ENCODE measurements at places on chromosomes 3 and 15.

GRCh38 chr3:3085782-3086181, 24.4 kb downstream of the IL5RA start:
- DNase-seq = no peak

DNA sequence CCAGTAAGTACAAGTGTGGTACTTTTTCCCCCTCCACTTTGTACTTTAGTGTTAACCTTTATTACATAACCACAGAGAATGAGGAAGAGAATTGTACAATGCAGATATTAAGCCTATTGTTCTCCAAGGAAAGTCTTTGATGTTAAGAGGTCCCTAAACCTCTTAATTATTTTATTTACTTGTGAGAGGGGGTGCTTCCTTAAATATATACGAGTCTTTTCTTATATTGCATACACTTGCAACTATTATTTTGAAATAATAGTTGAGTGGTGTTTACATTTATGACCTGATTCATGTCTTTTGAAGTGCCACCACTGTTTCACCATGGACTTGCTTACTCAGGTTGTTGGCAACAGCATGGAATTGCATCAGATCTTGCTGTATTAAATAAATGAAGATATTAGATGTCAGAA, 10.1 kb downstream of the USP3 start:
- peak; percentile 44 for DNase-seq

- peak; percentile 7 for DNase-seq
Measured at GRCh38 chr3:100629421-100630127, 20.2 kb downstream of the ADGRG7 start.

- DNase-seq = peak; percentile 96
Measured at GRCh38 chr3:57596495-57597126, 533 bp downstream of the ARF4 start.

DNA sequence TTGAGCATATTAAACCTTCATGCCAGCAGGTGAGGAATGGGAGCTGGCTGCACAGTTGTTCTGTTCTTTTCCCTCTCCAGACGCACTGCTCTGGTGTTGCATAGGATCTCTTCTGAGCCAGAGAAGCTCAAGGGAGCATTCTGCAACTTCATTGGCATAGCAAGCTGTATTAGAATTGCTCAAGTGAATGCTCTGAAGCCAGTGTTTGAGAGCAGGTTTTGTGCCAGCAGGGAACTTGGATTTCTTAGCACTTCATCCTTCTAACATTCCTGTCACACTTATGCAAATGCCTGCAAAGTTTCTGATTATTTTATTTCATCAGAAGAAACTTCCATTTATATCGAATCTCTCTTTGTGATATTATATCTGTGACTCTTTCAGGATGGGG, 366.6 kb downstream of the AGBL1 start:
- no peak for DNase-seq

DNA sequence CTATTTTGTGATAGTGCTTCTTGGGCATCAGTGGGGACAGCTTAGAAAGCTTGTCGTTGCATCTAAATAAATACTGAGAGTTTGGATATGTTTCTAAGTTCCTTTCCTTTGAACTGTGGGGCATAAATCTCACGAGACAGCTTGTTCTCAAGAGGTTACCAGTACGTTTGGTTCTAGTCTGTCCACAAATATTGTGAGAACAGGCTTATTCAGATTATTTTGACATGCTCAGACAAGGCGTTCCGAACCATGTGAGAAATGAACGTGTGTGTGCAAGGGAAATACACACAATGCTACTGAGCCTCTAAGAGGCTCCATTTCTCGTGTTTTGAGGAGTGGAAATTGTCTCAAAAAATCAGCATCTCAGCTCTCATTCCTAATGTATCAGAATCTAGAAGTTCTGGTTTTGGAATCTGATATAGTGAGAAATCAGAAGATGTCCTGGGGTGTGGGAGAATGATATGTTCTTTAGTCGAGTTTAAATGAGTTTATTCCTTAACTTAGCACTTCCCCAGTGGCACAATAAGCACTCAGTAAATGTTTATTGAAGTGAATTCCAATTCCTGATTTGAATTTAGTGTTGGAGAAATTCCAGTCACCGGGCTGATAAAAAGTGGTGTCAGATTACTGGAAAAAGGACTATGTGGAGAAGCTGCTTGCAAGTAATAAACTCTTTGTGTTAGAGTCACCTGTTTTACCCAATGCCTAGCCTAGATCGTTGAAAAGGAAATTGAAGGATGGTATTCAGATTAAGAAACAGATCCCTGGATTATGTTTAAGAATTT, 481.5 kb downstream of the LPP start:
- peak; percentile 34 for DNase-seq

DNA sequence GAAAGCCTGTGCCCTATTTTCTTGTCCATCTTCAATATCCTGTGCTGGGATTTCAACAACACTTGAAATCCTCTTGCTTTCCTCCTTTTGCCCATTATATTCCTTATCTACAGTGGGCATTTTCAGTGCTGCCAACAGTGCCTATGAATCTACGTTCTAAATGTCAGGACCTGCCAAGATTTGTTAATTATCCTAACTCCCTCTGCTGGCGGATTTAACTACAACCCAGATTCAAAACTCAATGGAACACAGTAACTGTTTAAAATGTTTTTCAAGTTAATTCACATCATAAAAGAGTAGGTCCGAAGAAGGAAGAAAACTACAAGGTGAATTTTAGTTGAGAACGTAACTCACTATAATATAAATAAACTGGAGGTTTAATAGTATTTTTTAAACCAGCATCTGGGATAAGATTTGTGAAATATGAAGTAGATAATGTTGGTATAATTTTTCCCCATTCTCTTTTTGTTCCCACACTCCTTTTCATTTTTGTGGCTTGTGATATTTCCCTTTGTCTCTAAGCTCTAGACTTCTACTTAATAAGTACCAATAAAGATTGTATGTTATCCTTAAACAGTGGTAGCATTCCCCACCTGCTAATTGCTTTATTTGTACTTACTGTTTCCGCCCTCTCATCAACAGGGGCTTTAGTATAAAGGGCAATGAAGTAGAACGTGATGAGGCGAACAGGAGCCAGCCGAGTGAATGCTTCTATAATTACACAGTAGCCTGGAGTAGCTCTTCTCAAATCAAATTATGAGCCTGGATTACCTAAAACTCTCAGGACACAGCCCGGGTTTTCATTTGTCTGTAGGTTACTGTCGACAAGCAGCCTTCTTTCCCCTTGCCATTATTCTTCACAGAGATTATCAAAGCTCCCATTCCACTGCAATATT, 302.5 kb upstream of the ATP11B start:
- peak; percentile 46 for DNase-seq

DNA sequence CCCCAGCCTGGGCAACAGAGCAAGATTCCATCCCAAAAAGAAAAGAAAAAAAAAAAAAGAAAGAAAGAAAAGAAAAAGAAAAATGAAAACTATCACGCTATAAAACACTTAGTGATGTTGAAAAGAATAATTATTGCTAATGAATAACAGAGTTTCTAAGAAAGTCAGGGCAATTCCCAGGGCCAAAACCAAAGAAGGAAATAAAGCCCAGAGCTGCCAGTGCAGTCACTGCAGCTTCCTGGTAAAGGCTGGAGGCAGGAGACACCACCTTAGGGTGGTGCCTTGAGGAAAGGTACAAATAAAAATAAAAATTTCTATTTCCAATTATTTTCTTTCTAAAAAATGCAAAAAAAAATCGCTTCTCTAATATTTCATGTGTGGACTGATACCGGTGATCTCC, 19.7 kb upstream of the UACA start:
- no peak for DNase-seq

GRCh38 chr3:12566976-12567375, 10.1 kb downstream of the MKRN2 start:
- no peak for DNase-seq

All from fibroblast of skin of scalp (primary cell).